Stimulated activated effector memory CD8-positive, alpha-beta T cell treated with anti-CD3 and anti-CD28 coated beads, Interleukin-12 subunit alpha, Interleukin-12 subunit beta, amount 100 ng/mL, for 72 hours (primary cell): ENCODE measurements at places on chromosomes 13 and 19.

- DNase-seq, result no peak
Measured at GRCh38 chr13:111552891-111553655, 232.6 kb downstream of the TEX29 start.

GRCh38 chr19:1568320-1569019 lies at the start of gene MEX3D:
Gene MEX3D (minus strand): TSS chr19:1568325. CDS start chr19:1568058, 267 bp downstream.
- peak; percentile 76 for DNase-seq

GRCh38 chr19:3987619-3988371 lies 2.5 kb upstream of the EEF2 start:
- peak; percentile 91 for DNase-seq

DNA sequence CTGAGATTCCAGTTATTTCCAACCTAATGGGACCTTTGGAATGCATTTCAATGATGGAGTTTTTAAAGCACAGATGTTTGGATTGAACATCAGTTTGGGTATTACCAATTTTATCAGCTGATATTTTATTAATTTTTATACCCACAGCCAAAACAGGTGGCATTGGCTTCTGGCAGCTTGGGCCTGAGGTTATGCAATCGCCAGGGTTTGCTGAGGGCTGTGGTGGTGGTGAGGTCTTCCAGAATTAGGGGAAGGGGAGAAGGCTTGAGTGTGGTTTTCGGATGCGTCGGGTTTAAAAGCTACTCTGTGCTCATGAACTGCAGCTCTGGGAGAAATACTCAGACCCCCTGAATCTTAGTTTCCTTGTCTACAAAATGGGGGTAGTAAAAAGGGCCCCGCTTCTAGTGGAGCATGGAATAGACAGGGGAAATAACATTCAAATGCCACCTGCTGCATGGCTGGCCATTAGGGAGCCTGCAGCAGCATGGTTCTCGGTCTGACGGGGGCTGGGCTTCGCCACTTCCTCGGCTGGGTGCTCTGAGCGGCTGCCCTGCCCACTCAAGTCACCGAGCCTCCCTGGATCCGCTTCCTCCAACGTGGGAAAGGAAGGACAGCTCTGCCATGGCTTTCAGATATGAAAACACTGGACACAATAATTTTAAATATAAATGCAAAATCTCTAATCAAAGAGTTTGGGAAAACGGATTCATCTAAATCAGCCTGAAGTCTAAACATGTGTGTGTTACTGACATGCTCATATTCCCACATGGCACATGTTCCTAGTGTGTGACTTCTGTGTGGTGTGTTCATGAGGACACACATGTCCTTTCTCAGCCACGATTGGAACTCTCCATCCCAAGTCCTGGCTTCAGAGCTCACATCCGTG lies 35.2 kb downstream of the ADPRHL1 start:
- no peak for DNase-seq

- no peak for DNase-seq
Measured at GRCh38 chr19:17757125-17757524, 5.8 kb downstream of the FCHO1 start.

DNA sequence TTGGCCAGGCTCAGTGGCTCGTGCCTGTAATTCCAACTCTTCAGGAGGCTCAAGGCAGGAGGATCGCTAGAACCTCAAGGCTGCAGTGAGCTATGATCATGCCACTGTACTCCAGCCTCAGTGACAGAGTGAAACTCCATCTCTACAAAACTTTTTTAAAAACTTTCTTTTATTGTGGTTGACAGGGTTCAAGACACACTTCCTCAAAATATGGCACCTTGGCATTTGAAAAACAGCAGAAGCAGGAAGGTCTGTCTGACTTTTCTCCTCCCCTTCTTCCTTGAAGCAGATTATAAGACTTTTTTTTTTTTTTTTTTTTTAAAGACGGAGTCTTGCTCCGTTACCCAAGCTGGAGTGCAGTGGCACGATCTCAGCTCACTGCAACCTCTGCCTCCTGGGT lies 100.3 kb downstream of the TM9SF2 start:
- no peak for DNase-seq

GRCh38 chr13:44976949-44977583 lies 12.2 kb downstream of the NUFIP1 start:
- no peak for DNase-seq

DNA sequence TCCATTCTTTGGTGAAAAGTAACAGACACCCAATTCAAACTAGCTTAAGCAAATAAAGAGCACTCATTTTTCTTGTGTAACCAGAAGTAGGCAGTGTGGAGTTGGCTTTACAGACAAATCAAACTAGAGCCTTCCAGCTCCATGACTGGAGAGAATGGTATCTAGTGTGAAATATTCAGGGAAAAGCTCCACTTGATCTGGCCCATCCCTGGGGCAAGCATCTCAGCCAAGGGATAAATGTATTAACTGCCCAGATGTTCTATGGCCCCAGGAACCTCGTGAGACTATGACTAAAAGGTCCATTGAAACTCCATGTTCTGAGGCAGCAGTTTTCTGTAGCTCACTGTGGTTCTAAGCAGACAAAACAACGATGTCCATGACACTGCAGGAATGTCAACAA lies 49.9 kb downstream of the TBC1D4 start:
- no peak for DNase-seq

DNA sequence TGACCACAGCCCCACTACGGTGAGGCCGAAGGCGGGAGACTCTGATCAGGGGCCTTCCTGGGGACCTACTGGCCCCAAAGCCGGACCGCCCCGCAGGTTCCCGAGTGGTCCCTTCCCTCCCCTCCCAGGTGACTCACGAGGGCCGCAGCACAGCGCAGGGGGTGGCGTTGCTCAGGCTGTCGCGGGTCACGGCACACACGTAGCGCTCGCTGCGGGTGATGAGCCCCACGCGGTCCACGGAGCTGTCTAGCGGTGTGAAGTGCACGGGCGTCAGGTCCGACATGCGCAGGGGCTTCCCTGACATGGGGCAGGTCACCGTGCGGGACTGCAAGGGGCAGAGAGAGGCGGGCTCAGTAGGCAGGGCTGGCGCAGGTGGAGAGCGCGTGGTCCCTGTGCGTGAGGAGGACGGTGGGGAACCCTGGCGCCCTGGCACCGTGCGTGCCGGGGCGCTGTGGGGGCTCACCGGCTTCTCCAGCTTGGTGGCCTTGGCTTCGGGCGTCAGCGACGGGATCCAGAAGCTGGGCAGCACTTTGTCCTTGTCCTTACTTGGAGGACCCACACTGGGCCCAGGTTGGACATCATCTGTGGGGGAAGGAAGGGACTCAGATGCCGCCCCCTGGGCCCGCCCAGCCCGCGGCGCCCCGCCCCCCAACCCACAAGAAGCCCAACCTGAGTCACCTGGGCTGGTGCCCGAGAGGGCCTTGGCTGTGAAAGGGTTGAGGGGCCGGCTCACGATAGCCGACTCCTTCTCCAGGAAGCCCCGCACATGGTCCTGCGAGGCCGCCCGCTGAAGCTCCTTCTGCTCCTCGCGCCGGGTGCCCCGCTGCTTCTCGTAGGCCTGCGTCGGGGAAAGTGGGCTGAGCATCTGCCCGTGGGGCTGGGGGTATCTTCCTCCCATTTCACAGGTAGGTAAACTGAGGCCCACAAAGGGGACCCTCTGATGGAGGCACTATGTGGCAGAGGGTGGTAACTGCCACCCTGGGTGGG lies 23.7 kb downstream of the NOSIP start:
- no peak for DNase-seq

DNA sequence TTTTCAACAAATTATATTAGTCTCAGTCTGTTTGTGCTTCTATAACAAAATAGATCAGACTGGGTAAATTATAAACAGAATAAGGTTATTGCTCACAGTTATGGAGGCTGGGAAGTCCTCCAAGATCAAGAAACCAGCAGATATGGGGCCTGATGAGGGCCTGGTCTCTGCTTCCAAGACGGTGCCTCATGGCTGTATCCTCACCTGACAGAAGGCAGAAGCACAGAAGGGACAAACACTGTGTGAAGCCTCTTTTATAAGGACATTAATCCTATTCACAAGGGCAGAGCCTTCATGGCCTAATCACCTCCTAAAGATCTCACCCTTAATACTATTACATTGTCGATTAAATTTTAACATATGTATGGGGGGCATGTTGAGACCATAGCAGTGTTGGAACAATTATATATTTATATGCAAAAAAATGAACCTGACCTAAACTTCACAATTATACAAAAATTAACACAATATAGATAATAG lies 12.7 kb downstream of the F10 start:
- DNase-seq, result no peak

DNA sequence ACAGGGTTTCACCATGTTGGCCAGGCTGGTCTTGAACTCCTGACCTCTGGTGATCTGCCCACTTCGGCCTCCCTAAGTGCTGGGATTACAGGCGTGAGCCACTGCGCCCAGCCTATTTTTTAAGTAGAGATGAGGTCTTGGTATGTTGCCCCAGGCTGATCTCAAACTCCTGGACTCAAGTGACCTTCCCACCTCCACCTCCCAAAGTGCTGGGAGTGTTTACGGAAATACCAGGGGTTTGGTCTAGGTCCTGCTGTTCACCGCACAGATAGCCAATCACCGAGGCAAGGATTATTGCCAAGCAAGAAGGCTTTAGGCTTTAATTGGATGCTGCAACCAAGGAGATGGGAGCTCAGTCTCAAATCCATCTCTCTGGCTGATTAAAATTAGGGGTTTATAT lies 11.6 kb downstream of the CLEC4G start:
- no peak for DNase-seq

GRCh38 chr13:110565296-110565695 lies 3.8 kb upstream of the RAB20 start:
- DNase-seq, result no peak

GRCh38 chr13:44516771-44517170 lies 59.4 kb downstream of the TSC22D1 start:
- DNase-seq, result no peak

GRCh38 chr13:23427342-23427843 lies 6.1 kb downstream of the SACS start:
- no peak for DNase-seq

- DNase-seq, result no peak
Measured at GRCh38 chr13:46392967-46393366, 5.9 kb upstream of the RUBCNL start.

DNA sequence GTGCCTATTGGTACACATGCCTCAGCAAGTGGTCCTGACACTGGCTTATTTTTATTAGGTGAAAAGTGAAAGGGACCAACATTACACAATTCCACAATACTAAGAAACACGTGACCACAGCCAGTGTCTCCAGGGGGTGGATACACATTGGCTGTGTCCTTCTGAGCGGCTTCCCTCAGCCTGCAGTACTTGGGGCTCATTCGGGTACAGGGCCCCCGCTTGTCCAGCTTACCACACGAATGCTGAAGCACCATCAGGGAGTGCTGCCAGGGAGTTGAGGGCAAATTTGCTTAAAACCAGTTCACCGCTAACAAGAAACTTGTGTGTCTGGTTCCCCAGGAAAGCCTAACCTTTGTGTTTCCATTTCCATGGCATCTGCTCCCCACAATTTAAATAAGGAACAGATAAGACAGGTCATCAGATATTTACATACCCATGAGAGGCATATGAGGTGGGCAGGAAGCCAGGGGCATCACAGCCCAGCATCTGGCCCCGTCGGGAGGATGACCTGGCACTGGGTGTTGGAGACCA lies 23.3 kb downstream of the PBX4 start:
- no peak for DNase-seq

GRCh38 chr13:43805681-43806128 lies 18.9 kb upstream of the ENOX1 start:
- DNase-seq, result no peak

GRCh38 chr19:44590245-44591059 lies 22.9 kb upstream of the IGSF23 start:
- no peak for DNase-seq

DNA sequence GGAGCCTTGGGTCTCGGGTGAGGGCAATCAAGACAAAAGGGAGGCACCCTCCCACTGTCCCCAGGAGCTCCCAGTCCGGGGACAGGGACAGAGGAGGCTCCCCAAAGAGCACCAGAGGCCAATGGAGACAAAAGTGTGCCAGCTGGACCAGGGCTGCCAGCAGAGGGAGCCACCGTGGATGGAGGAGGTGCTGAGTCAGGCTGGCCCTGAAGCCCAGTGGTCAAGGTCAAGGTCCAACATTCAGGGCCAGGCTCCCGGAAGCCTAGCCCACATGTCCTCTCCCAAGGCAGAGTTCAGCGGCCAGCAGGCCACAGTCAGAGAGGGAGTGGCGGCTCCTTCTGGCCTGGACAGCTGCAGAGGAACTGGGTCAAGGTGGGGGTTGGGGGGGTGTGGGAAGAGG lies 8.4 kb downstream of the COL5A3 start:
- DNase-seq, result no peak

DNA sequence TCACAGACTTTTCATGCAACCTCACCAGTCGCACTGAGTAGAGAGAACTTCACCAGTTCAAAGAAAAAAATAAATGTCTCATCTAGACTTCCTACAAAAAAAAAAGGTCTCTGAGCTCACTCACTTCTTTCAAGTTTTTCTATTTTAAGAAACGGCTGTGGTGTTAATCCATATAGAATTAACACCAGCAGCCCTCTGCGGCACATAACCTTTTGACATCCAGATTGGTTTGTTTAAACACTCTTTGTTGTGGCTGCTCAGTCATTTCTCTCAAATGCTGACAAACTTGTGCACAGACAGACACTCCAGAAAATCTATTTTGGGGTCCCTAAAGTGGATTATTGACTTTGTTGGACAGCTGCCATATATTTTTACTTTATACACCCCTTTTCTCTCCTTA lies 874.9 kb downstream of the EFNB2 start:
- DNase-seq, result no peak

DNA sequence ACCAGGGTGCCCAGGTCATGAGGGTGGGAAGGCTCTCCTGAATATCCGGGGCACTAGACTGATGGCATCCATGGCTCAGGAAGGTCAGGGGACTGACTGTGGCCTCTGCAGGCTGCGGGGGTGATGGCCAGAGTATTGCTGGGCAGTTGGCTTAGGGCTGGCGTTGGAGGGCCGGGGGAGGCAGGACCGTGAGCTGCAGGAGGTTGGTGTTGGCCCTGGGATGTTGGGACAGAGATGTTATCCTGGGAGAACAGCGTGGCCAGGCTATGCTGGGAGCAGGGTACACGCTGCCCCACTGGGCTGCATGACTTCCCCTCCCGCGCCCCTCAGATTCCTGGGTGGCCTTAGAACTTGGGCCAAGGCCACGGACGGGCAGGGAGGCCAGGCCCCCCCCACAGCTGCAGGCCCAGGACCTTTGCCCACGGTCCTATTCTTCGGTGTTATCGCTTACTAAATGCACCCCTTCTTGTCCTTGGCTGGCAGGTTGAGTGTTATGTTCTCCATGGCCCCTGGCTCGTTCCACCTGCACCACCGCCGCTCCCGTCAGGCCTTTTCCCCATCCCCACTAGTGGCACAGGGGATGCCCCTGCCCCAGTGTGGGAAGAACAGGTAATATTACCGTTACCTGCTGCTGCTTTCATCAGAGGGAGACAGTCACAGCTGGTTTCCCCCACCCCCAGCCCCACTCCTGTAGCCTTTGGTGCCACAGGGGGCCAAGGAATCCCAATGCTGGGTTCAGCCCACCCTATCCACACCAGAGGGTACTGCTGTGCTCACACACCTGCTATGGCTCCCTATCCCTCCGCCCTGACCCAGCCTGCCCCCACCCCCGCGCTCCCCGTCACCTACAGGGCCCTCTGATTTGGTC lies 3.2 kb upstream of the ISYNA1 start:
- DNase-seq, result no peak

DNA sequence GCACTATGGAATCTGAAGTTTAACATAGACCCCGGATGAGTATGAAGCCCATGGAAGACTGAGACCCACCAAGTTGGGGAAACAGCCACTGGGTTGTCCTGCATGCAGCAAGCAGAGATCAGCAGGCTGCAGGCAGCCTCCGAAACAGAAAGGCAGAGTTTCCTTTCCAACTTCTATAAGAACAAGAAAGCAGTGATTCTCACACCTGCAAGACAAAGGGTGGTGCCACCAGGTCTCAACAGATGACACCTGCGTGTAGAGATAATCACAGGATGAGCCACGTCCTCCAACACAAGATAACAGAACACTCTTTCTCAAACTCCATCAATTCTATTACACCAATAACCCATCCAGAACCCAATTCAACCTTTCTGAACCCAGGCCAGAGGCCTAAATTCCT lies 457.9 kb downstream of the FOXO1 start:
- no peak for DNase-seq
